ENCODE measurements at places on chromosomes 6 and 20.

DNA sequence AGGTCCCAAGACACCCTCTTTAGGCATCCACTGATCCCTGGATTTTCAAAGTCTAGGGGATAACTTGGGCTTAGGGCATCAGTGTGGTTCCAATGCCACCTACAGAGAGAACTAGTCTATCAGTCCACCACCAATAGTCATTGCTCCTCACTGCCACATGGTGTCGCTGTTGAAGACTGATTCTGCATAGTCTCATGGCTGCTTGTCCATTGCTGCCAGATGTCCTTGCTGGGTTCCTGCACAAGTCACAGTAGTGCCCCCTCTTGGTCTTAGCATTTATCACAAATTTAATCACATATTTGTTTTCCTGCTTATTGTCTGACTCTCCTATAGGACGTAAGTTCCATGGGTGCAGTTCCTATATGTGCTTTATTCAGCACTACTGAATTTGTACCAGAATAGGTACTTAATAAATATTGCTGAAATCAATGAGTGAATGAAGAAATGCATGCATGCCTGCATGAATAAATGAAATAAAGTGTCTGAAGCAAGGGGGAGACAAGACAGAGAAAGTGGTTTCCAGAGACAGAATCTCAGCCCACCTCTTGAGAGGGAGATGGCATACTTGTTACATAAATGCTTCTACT, 45.9 kb upstream of the RALY start:
- DNase-seq = peak; percentile 42

DNA sequence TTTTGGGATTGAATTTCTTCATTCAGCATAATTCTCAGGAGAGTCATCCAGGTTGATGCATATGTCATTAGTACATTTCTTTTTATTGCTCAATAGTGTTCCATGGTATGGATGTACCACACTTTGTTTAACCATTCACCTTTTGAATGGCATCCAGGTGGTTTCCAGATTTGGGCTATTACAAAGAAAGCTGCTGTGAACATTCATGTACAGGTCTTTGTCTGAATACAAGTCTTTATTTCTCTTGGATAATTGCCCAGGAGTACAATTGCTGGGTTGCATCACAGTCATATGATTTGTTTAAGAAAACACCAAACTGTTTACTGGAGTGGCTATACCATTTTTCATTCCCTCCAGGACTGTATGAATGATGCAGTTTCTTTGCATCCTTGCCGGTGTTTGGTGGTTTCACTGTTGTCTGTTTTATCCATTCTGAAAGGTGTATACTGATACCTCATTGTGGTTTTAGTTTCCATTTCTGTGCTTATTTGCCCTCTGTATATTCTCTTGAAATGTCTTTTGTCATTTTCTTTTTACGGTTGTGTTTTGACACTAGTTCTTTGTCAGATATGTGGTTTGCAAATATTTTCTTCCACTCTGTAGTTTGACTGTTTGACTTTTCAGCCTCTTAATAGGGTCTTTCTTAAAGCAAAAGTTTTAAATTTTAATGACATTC, 8.8 kb downstream of the CDKAL1 start:
- no peak for DNase-seq

DNA sequence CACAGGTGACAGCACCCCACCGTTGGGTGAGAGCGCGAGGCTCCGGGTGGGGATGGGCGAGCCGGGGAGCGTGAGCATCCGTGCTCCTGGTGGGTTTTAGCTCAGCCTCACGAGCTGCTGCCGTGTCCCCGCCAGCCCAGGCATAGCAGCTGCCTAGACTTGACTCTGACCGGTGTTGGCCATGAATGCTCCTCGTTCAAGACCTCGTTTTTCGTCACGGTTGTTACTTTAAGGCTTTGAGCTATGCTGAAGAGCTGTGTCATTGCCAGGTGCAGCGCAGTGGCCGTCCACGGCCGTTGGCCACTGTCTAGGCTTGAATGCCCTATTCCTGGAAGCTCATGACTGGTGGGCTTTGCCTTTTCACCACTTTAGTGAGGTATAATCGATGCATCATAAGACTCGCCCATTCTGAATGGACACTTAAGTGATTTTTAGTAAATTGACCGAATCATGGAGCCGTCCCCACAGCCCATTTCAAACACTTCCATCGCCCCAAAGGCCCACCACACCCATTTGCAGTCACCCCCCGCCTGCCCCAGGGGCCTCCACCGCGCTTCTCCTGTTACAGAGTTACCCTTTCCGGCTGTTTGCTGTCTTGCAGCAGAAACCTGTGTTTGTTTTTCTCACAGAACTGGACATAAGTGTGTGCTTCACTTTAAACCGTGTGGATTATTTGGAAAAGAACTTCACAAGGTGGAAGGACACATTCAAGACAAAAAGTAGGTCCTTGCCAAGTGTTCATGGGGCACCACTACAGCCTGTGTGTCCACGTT, 21.4 kb upstream of the ADRM1 start:
- no peak for DNase-seq

DNA sequence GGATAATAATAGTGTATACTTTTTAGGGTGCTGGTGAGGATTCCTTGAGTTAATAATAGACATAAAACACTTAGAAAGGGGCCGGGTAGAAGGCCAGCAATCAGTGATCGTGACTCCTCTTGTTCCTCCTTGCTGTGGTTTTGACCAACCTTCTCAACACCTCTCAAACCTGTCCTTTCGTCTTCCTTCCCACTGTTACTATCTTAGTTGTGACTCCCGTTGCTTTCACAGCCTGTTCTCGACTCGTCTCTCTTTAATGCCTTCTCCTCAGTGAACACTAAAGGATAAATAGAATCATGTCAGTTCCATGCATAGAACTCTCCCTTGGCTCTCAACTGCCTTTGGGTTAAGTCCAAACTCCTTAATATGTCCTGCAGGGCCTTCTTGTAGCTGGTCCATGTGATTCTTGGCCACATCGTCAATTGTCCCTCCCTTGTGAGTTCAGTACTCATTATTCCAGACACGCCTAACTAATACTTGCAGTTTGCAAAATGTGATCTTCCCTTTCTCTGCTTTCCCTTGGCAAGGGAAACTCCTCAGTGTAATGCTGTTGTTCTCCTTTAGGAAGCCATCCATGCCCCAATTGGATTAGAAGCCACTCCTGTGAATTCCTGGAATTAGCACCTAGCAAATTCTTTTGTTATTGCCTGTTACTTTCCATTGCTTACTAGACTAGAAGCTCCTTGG, 164.9 kb downstream of the UTRN start:
- no peak for DNase-seq

GRCh38 chr6:90765895-90766294, 179.0 kb upstream of the MAP3K7 start:
- DNase-seq = no peak

- DNase-seq = no peak
These were observed 58.2 kb upstream of the GJE1 start for GRCh38 chr6:142074516-142074915.

DNA sequence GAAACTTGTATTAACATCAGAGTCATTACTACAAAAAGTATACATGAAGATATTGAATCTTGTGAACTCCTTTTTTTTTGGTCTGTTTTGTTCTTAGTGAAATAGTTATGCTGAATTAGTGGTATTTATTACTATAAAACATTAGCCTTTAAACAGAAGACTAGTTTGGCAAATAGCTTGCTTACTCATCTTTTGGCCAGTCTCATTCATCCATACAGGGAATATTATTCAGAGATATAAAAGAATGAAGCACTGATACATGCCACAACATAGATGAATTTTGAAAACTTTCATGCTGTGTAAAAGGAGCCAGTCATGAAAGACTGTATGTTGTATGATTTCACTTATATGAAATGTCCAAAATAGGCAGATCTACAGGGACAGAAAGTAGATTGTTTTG, 205.9 kb downstream of the ZFAND3 start:
- no peak for DNase-seq

GRCh38 chr20:38156888-38157634, 8.0 kb downstream of the TGM2 start:
- no peak for DNase-seq

DNA sequence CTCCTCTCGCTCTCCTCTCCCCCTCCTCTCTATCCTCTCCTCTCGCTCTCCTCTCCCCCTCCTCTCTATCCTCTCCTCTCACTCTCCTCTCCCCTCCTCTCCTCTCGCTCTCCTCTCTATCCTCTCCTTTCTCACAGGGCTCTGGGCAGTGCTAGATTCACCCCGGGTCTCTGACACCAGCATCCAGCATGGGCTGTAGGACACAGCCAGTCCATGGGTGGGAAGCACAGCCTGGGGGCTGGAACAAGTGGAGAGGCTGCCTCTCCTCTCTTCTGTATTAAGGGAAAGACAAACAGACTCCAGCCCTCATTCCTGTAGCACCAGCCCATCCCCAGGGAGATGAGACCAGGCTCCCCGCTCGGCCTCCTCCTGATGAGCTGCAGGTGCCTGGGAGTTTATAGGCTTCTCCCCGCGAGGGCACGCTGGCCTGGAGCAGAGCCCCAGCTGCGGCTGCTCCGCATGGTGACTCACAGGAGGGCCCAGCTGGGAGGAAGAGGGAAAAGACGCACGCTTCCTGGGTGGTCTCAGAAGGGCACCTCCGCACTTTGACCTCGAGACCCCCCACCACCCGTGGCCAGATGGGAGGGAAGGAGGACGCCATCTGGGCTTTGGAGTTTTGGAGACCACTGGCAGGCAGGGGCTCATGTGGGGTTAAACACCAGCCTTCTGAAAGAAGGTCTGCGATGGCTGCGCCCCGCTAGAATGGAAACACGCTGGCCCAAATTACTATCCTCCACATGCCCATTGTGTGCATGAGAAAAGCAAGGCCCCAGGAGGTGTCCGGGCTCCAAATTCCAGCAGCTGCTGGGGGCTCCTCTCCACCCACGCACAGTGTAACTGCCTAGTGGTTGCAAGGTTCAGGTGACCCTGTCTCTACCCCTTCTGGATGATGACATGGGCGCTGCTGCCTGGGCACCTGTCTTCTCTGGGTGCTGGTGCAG, 68.0 kb downstream of the BMP7 start:
- no peak for DNase-seq

DNA sequence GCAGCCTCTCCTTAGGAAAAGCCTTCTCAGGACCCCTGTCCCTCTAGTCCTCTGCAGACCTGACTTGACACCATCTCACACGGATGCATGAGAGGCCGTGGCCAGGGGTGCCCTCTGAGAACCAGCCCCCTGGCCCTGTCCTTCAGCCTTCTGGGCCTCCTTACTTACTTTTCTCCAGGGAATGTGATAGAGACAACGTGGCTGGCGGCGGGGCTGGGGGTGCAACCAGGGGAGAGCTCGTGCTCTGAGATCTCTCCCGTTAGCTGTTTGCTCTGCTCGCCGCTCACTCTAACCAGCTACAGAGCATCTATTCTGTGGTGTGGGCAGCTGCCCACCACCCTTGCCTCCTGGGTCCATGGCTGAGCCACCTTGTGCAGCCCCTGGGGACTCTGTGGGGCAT, 14.7 kb downstream of the GPR31 start:
- DNase-seq = no peak

DNA sequence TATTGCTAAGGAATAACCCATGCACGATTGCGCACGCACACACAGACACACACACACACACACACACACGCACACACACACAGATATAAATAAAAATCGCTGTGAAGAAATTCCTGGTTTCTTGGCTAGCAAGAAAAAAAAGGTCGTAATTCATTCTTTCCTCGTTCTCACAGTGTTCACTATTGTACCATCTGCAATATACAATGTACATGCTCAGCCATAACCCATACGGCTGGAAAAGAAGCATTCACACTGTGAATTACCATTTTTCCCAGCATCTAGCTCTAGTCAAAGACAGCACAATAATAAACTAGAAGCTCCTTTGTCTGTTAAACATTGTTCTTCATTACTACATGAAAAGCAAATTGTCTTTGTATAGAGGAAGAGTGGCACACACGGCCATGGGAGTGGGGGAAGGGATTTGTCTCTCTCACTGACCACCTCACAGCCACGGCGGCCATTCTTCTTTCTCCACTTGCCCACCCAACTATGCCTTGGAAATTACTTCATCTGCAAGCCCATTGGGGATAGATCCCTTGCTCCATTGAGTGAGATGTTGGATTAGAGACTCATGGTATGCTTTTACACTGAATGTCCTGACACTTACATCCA, 115.3 kb upstream of the ID4 start:
- DNase-seq = no peak

DNA sequence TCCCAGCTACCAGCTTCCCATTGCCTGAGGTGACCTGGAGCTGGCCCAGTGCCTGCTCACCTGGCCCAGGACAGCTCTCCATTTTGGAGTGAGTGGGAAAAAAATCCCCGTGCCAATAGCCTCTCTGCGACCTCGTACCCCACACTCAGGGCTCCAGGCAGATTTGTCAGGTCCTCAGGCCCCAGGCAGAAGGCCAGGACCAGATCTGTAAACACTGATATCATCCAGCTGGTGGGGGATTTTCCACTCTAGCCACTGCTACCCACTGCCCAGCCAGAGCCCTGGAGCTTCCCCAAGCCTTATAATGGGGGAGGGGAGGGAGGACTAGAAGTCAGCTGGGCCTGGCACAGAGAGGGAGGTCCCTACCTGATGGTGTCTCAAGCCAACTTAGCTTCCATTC, 1.3 kb upstream of the PGC start:
- no peak for DNase-seq

GRCh38 chr6:140045116-140045515, 670.7 kb upstream of the CITED2 start:
- no peak for DNase-seq

GRCh38 chr6:169376458-169376857, 122.8 kb upstream of the THBS2 start:
- no peak for DNase-seq

- no peak for DNase-seq
These were observed 100.3 kb upstream of the MTHFD1L start for GRCh38 chr6:150765067-150765764.

- no peak for DNase-seq
These were observed 421.1 kb downstream of the CD109 start for GRCh38 chr6:74117113-74117512.

DNA sequence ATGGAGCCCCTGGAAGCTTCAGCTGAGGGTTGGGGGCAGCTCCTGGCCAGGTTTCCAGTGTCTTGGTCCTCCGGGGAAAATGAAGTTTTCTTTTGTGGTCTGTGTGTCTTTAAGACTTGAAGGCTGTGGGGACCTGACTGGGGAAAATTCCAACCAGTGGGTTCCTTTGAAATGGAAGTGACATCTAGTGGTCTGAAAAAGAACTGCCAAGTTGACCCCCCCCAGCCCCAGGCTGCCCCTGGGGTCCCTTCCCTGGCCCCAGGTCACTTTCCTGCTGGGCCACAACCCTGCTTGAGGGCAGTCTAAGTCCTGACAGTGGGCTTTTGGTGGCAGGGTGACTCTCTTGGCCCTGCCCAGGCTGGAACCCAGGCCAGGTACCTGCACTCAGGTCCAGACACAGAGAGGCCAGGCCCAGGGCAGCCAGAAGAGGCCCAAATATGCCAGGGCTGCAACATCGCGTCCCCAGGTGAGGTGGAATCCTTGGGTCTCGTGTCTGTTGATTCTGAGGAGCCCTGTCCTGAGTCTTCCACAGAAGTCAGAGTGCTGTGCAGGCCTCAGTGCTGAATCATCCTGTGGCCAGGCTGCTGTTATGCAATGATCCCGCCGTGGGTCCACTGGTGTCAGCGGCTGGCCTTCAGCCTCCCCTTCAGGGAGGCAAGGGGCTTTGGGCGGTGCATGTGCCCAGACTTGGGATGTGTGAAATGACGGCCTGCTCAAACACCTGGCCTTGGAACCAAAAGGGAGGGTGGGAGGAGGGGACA, 68.4 kb downstream of the VEGFA start:
- DNase-seq = peak; percentile 10

Data from NCI-H1694 (cell line).